Cortex of kidney (tissue), 1 donor: ENCODE measurements at places on chromosomes 7 and 10.

DNA sequence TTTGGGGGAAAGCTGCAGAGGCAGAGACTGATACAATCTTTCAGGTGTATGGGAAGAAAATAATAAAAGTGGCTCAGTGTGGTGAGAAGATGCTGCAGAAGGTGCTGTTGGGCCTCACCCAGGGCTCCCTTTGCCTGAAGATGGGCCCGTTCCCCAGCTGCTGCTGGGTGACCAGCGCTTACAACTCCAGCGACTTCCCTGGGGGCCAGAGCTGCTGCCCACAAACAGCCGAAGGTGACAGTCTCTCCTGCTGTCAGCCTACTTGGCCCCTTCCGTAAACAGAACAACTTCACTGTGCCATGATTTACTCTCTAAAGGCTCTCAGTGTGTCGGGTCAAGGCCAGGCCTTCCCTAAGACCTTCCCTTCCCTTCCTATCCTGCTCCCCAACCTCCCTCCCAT, 93.6 kb upstream of the PCBD1 start:
- no peak for DNase-seq

GRCh38 chr10:79102498-79102874, 33.7 kb downstream of the ZMIZ1 start:
- no peak for DNase-seq

GRCh38 chr7:84102213-84102612, 92.4 kb downstream of the SEMA3A start:
- no peak for DNase-seq

GRCh38 chr10:81894616-81895015, 19.6 kb downstream of the NRG3 start:
- DNase-seq: no peak

DNA sequence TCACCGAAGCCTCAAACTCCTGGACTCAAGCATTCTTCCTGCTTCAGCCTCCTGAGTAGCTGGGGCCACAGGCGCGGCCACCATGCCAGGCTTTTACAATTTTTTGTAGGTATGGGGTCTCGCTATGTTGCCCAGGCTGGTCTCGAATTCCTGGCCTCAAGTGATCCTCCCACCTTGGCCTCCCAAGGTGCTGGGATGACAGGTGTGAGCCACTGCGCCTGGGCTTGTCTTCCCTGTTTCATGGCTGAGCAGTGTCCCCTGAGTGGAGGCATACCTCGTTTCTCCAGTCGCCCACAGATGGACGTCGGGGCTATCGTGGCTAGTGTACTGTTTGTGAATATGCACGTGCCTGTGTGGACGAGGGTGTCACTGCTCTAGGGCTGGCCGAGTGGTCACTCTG, 11.3 kb downstream of the INPP5A start:
- DNase-seq: no peak
